ENCODE measurements at places on chromosomes 2 and 18. TPM values are rescaled to one million over a fixed set of nuclear protein-coding genes. Genes with fewer than 3 reads are reported as not detected.

- DNase-seq = no peak
Measured at GRCh38 chr18:48409591-48410094, 460 bp upstream of the ZBTB7C start.

- no peak for DNase-seq
Measured at GRCh38 chr2:165897726-165898125, 55.9 kb downstream of the TTC21B start.

GRCh38 chr2:217482056-217482710 lies 520.6 kb downstream of the TNS1 start:
- DNase-seq = no peak

PIEZO2 gene
- 2.7 TPM for polyA plus RNA-seq

FAM237A gene
- not detected for polyA plus RNA-seq

CTAGE1 gene
- 0.05 TPM for polyA plus RNA-seq
